ENCODE measurements at places on chromosomes 6 and 20.

- no peak for DNase-seq
These were observed 126.3 kb downstream of the CARMIL1 start for GRCh38 chr6:25405442-25405841.

DNA sequence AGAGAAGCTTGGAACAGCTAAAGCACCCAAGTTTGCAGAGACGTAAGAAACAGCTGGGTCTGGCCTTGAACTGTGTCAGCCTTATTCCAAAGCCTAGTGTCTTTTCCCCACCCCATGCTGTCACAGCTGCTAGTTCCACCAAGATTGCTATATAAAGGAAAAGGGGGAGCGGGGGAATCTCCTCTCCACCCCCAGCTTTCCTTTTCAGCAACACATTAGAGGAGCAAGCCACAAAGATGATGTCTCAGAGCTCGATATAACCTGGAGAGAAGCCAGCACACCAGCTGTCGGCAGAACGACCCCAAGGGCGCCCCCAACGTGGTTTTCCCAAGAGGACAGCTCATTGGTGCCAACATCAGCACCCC, 36.5 kb downstream of the ATP9A start:
- DNase-seq, result no peak

GRCh38 chr20:57251344-57251743, 15.1 kb downstream of the BMP7 start:
- no peak for DNase-seq

DNA sequence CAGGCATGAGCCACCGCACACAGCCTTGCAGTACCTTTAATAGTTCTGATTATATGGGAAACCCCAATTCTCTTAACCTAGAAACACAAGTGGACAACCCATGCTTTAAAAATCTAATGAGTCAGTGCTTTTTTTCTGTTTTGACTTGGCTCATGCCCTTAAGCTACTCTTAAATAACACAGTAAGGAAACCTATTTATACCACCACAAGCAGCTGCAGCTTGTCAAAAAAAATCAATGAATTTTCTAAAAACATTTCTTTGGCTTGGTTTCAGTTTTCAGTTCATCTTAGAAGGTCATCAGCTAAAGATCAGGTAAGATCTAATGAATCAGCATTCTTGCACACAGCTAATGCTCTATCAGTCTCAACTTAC, 124.1 kb upstream of the DST start:
- DNase-seq, result peak; percentile 6

- DNase-seq, result no peak
These were observed 656.0 kb upstream of the ID4 start for GRCh38 chr6:19181211-19181610.

GRCh38 chr20:17646209-17646960, 35.7 kb downstream of the RRBP1 start:
- peak; percentile 26 for DNase-seq

Measured in NCI-H2227 treated with DMSO at 0.1 percent for 48 hours (cell line).